ENCODE measurements at places on chromosomes 13 and 19.

DNA sequence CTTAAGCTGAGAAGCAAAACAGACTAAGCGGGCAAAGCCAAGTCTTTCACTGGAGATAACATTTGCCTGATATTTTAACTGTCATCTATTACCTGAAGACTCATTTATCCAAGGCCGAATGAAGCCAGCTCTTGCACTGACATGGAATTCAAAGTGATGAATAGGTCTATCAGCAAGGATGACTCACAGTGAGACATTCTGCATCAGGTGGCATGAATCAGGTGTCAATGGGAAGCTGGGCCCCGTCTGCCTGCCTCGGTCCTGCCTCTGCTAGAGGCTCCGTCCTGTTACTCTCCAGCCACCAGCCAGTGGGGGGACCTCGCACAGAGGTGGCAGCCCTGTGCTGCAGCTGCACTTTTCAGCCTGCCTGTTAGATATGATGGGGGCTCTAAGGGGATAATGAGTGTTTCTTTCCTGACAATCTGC is 23.5 kb downstream of the STARD13 start:
- DNase-seq: no peak

GRCh38 chr19:18833141-18833476 is 1.4 kb downstream of the UPF1 start:
- no peak for DNase-seq

DNA sequence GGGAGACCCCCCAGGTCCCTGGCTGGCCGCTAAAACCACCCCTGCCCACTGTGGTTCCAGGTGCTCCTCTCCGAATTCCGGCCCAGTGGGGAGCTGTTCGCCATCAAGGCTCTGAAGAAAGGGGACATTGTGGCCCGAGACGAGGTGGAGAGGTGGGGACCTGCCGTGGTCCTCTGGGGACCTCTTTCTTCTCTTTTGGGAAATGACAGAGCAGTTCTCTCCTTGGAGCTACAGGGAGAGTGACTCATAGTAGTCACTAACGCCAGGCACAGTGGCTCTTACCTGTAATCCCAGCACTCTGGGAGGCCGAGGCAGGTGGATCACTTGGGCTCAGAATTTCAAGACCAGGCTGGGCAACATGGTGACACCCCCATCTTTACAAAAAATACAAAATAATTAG is 7.3 kb downstream of the PTGER1 start:
- no peak for DNase-seq

- no peak for DNase-seq
Observed at GRCh38 chr13:35016362-35017112, 74.5 kb downstream of the NBEA start.

- DNase-seq: no peak
Observed at GRCh38 chr19:19677579-19677978, 8.9 kb downstream of the ZNF101 start.

DNA sequence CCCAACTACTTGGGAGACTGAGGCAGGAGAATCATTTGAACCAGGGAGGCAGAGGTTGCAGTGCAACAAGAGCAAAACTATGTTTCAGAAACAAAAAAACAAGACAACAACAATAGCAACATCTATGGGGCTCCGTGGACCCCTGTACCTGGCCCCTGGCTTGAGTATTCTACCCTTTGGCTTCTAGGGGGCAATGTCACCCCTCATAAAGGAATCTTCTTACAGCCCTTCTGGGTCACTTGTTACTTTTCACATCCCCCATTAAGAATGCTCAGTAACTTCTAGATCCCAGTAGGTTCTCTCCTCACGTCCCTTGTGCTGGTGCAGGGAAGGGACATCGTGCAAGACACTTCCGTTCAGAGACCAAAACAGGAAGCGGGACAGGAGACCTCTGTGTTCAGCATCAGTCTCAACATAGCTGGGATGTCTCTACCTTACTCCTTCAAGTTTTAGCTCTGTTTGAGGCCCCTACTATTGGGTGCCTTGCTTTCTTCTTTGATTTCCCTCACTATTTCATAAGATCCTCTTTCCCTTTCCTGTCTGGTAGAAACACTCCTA is 218.1 kb upstream of the ARGLU1 start:
- peak; percentile 29 for DNase-seq

GRCh38 chr13:44668688-44669087 is 92.6 kb upstream of the TSC22D1 start:
- DNase-seq: no peak

GRCh38 chr19:19217099-19217498 is 5.3 kb downstream of the NCAN start:
- DNase-seq: peak; percentile 47

GRCh38 chr13:77375560-77376108 is 48.7 kb upstream of the MYCBP2 start:
- DNase-seq: peak; percentile 49

GRCh38 chr13:26128676-26129075 is 76.9 kb upstream of the SHISA2 start:
- no peak for DNase-seq

- DNase-seq: no peak
Observed at GRCh38 chr13:24511816-24512196, 772 bp downstream of the PARP4 start.

- peak; percentile 56 for DNase-seq
Observed at GRCh38 chr19:44111910-44112463, 1.2 kb upstream of the ZNF225 start.

- peak; percentile 90 for DNase-seq
Observed at GRCh38 chr13:114063545-114064449, 68.6 kb downstream of the RASA3 start.

GRCh38 chr13:96417939-96418685 is 328.2 kb downstream of the HS6ST3 start:
- DNase-seq: no peak

DNA sequence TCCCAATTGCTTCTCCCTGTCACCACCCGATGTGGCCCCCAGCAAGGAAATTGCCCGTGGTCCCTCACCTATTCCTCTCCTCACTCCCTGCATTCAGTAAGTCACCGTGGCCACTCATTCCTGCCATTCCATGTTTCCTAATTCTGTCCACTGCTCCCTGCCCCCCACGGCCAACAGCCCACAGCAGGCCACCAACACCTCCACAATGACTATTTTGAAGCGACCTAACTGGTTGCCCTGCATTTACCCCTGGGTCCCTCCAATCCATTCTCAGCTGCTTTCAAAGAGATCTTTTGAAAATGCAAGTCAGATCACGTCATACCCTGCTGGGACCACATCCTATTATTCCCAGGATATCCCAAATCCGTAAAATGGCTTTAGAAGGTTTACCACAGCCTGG is 210.4 kb downstream of the DCLK1 start:
- DNase-seq: no peak

DNA sequence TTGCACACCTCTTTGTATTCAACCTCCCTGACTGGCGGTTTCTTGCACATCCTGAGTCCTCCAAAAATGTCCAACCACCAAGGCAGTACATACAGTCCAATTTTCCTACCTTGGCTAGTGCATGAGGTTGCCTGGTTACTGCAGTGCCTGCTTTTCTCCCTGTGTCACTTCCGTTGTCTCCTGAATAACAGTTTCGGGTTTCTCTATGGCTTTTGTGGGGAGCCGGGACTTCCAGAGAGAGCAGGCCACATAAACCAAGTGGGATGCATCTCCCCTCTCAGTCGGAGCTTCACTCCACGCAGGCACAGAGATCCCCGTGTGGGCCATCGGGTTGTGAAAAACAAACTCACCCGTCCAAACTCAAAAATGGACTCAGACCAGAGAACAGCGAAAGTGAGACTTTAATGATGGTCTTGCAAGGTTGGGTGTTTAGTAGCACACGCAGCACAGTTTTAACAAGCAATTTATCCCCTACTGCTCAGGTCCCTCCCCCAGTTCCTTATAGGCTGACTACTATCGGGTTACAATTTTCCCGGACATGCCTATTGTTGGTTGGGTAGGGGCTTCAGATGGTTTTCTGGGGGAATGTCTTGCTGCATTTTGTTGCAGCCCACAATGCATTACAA is 173.1 kb downstream of the POU4F1 start:
- DNase-seq: no peak

DNA sequence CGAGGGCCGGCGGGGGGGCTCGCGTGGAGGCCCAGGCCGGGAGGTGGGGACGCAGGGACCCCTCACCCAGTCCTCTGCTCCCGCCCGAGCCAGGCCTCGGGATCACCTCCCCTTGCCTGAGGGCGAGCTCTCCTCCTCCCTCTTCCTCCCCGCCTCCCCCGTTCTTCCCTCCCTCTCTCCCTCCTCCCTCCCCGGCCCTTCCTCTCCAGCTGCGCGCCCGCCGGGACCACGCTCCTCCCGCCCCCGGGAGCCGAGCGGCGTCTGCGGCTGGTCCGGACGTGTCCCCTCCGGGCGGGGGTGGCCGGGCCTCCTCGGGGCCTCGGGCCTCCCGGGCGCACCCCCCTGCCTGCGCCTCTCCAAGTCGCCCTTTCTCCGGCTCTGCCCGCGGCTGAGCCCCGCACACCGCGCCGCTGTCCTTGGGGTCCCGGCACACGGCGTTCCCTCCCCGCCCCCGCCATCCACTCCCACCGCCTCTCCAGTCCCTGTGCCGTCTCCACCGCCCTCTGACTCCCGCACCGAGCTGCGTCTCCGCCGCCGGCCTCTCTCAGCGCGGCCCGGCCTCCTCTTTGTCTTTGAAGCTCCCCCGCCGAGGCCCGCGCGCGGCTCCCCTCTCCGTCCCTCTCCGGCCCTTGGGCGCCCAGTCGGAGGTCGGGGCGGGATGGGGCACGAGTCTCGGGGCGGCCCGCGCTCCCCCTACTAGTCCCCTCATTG is 5.7 kb downstream of the SOX1 start:
- no peak for DNase-seq

DNA sequence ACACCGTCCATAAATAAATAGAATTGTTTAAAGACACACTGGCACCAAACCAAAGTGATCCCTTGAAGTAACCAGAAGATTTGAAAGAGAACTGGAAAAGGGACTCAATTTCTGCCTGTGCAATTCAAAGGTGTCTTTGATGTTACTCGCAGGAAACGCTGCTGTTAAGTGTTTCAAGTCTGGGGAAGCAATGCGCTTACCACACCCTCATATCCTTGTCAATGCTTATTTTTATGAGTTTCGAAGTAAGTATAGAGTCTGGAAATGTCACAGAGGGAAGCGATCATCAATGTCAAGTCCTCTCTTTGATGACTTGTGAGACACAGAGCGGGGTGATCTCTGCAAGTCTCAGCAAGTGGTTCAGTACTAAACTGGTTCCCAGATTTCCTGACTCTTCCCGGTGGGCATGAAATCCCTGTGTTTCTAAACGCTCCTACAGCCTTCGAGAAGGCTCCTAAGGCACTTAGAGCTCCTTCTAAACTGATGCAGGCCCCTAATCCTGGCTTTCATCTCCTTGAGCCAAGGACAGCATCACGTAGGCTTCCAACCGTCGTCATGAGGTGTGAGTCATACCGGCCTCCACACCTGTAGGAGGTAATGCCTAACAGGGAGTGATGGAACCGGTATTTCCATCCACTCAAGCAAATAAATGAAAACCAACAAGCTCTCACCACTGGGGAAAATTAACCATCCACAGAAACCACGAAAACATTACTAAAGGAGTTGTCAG is 22.8 kb downstream of the SYDE1 start:
- DNase-seq: no peak

- DNase-seq: no peak
Observed at GRCh38 chr13:29936956-29937355, 86.5 kb upstream of the UBL3 start.

GRCh38 chr19:7408251-7408650 is 59.5 kb downstream of the ARHGEF18 start:
- DNase-seq: no peak

GRCh38 chr13:63305641-63306133 is 1890.0 kb upstream of the PCDH20 start:
- DNase-seq: no peak

GRCh38 chr13:98541701-98542203 is 35.2 kb downstream of the STK24 start:
- no peak for DNase-seq

DNA sequence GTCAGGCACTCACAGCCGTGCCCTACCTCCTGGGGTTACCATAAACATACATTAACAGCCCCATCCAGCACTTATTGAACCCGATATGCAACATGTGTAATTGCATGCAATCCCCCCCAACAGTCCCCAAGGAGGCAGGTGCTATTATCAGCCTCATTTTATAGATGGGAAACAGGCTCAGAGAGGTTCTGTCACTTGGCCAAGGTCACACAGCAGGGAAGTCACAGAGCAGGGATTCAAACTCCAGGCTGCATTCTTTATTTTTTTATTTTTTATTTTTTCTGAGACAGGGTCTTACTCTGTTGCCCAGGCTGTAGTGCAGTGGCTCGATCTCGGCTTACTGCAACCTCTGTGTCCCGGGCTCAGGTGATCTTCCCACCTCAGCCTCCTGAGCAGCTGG is 38.4 kb upstream of the TNFAIP8L1 start:
- no peak for DNase-seq

DNA sequence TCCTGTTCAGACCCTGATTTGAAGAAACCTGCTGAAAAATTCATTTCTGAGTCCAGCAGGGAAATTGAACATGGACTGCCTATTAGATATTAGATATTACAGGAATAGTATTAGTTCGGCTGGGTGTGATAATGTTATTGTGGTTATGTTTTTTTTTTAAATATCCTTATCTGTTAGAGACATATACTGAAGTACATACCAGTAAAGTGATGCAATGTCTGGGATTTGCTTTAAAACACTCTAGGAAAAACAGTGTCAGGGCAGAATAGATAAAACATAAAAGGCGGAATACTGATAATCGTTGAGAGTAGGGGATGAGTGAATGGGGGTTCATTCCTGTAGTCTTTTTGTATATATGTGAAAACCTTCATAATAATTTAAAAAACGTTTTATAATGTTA is 28.7 kb upstream of the AMER2 start:
- DNase-seq: no peak

DNA sequence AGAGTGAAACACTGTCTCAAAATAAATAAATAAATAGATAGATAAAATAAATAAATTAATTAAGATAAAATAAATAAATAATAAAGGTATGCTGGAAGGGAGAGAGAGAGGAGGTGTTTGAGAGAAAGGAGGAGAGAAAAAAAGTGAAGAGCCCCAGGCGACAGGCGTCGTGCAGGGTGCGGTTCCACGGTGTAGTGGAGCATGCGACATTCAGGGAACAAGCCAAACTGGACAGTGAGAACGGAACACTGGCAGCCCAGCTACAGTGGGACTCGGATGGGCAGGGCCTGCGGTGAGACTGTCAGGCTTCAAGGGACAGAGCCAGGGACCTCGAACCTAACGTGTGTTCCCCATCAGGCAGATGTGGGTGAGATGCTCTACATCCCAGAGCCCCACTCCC is 9.4 kb downstream of the SULT2B1 start:
- DNase-seq: no peak

DNA sequence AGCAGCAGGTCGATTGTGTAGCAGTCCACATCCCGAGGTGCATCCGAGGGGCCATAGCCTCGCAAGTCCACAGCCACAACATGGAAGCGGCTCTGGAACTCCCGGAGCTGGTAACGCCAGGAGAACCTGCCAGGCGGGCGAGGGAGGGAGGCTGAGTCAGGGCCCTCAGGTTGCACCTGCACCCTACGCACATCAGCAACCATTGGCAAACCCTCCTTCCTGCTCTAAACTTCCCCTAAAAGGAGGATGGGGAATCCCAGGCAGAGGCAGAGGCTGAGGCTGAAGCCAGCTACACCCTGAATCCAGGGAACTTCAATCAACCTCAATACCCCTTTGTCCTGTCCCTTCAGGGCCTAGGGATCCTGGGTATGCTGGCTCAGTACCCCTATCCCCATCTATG is 977 bp downstream of the EPHX3 start:
- DNase-seq: peak; percentile 73
